GM12865 (cell line): ENCODE measurements at places on chromosomes 11 and 22.
A peak's percentile ranks its signal among the peaks of the same experiment; 100 is the strongest.

DNA sequence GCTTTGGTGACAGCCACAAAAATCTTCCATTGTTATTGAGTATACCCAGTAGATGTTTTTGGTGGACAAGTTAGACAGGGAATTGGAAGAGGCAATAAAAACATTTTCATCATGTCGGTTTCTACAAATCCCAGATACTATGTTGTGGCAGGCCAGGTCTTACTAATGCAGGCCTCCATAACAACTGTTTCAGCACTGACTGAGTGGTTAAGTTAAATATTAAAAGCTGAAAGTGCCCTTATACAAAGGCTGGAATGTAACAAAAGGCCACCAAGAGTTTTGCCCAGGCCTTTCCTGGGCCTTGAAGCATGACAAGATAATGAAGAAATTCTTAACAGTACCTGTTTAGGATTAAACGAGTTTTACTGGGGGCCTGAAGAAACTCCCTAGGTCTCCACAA, 29.3 kb downstream of the DMC1 start:
- no peak for DNase-seq

DNA sequence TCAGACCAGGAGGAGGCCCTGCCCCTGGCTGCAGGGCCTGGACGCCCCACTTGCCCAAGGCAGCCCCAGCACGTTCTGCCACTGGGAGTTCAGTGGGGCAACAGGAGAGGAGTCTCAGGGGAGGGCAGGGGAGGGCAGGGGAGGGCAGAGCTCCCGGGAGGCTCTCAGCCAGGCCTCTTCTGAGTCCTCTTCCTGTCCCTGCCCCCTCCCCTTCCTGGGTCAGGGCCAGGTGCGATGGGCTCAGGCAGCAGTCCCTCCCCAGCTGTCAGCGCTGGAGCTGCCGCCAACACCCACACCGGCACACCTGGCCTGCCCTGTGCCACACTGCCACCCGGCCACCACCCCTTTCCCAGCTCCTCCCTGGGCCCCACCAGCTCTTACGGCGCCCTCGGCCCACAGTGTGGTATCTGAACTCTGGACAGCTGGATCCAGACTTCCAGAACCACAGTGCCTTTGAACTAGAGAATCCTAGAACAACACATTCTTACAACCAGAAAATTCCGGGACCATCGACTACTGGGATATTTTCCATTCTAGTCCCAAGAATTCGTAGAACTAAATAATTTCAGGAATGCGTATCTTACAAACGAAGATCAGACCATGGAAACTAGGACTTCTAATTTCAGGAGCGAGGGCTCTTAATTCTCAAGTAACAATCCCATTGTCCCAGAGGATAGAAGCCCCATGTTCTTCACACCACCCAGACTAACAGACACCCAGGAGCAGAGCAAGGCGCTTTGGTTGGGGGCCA, 21.8 kb downstream of the RPL3 start:
- DNase-seq: peak; percentile 44

GRCh38 chr11:12189543-12190235, 79.3 kb downstream of the MICAL2 start:
- peak; percentile 17 for DNase-seq

- peak; percentile 66 for DNase-seq
These were observed 15.7 kb downstream of the CRTAM start for GRCh38 chr11:122853971-122854446.

GRCh38 chr11:36438126-36438525, 71.9 kb downstream of the TRAF6 start:
- DNase-seq: no peak

- no peak for DNase-seq
These were observed 125.4 kb downstream of the CCDC34 start for GRCh38 chr11:27237643-27238042.

GRCh38 chr11:93432247-93432646, 101.7 kb downstream of the DEUP1 start:
- no peak for DNase-seq

GRCh38 chr11:71500601-71501021, 26.5 kb upstream of the KRTAP5-7 start:
- DNase-seq: no peak

GRCh38 chr22:30481711-30482110, 9.9 kb upstream of the SEC14L3 start:
- DNase-seq: no peak

DNA sequence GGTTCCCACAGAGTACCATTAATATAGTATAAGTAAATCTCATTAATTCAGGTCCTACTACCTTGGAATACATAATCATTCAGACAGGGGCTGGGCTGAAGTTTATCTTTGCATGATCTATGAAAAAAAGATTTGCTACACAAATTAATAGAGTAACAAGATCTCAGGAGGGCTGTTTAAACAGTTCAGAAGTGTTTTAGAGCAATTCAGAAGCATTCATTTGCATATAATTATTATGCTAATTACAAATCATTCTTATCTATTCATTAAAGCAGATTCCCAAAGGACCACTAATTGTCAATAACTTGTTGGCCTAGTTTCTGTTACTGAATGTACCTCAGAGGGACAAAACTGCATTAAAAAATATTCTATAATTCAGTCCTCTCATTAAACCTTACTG, 40.5 kb downstream of the PITPNB start:
- DNase-seq: no peak

GRCh38 chr11:4025967-4026324, 68.7 kb upstream of the RRM1 start:
- no peak for DNase-seq

GRCh38 chr22:20116951-20117632, at the start of gene TRMT2A:
Gene TRMT2A, minus strand, starts transcription at chr22:20117226. Its CDS starts 320 bp downstream, at chr22:20116906.
- peak; percentile 99 for DNase-seq

- DNase-seq: no peak
These were observed 9.1 kb downstream of the GAL3ST1 start for GRCh38 chr22:30565341-30565740.

DNA sequence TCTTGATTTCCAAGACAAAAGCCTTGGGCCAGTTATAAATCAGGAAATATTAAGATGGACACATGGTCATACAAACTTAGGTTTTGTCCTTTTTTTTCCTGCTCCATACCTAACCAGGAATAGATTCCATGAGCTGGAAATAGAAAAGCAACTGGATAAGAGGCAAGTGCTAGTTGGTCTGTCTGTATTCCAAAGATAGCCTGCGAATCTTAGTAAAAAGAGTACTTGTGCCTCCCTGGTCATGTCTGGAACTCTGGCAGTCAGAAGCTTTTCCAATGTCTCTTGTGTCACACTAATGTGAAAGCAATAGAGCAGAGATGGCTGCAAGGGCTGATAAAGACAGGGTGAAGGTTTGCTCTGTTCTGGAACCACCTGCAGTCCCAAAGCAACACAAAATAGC, 590.2 kb upstream of the ANO5 start:
- no peak for DNase-seq

GRCh38 chr22:31748490-31748889, 1.4 kb downstream of the PRR14L start:
- DNase-seq: peak; percentile 33

- no peak for DNase-seq
These were observed at the start of gene ALX4 for GRCh38 chr11:44309478-44310205. Gene ALX4, minus strand, starts transcription at chr11:44310139. Its CDS starts 77 bp downstream, at chr11:44310062.

DNA sequence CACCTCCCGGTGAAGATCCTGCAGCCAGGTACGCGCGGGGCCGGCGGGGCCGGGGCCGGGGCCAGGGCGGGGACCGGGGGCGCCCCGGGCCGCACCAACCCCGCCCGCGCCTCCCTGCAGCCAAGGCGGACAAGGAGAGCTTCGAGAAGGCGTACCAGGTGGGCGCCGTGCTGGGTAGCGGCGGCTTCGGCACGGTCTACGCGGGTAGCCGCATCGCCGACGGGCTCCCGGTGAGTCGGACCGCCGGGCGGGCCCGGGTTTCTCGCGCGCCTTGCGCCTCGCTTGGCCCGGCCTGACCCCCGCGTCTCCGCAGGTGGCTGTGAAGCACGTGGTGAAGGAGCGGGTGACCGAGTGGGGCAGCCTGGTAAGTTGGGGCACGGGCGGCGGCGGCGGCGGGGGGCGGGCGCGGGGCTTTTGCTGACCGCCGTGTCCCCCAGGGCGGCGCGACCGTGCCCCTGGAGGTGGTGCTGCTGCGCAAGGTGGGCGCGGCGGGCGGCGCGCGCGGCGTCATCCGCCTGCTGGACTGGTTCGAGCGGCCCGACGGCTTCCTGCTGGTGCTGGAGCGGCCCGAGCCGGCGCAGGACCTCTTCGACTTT, 531 bp downstream of the PIM3 start:
- DNase-seq: peak; percentile 75

DNA sequence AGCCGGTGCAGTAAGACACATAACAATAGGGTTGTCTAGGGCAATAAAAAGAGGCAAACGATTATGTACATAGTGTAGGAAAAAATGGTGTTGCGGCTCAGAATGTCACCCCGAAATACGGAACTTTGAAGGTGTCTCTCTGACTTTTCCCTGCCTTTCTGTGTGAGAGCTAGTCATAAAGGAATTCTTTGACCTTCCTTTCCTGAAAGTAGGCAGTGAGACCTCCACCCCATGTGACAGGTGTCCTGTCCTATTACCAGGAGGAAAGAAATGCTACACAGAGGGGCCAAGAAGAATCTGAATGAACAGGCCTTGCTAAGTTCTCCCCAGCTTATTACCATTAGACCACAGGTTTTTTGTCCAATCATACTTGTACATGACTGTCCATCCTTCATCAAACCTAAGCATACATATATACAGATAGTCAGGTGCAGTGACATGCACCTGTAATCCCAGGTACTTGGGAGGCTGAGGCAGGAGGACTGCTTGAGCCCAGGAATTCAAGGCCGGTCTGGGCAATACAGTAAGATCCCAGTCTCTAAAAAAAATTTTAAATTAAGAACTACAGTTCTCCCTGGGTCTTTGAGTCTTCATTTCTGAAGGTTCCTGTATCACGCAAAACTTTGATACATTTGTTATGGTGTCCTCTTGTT, 16.1 kb upstream of the TOP3B start:
- no peak for DNase-seq

DNA sequence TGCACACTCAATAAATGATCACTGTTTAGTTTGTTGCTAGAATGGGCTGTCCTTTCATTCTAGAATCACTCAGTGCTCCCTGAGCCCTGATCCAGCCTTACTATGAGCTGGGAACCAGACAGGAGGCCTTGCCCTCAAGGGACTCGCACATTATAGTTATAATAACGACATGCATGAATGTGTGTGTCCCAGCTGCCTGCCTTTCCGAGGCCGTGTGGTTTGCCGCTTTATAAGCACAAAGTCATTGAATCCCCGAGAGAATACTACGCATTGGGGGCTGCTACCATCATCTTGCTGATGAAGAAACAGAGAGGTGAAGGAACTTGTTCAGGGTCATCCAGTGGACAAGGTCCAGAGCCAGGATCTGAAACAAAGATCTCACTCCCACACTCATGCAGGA, 75.7 kb downstream of the NFAM1 start:
- peak; percentile 56 for DNase-seq

DNA sequence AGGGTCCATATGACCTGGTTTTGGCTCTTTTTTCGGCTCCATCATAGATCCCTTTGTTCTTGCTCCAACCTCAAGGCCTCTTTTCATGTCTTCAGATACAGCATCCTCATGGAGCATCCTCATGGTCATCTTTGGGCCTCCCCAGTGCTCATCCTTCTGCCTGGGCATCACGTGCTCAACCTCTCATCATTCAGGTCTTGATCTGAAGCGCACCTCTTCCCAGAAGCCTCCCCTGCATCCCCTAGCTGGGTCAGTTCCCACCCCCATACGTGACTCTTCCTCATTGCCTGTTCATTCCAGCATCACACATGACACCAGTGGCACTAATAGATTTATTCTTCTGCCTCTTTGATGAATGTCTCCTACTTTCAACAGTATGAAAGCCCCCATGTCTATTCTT, 192.2 kb downstream of the MIAT start:
- no peak for DNase-seq

- DNase-seq: no peak
These were observed 23.8 kb downstream of the RHBDD3 start for GRCh38 chr22:29243874-29244446.

DNA sequence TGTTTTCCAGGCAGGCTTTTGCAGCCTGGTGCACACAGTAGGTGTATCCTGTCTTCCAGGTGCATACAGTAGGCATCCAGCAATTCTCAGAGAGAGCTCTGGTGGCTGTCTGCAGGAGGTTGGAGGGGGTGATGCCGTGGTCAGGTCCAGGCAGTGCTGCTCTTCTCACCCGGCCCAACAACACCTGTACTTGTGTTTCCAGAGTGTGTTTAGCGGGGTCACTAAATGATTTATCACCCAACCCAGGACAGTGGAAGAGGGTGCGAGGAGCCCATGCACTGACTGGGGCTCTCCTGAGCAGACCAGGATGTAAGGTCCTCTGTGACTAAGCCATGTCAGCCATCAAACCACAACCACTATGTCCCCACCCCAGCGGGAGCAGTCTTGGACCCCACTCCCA, 18.6 kb upstream of the FGF3 start:
- peak; percentile 18 for DNase-seq

DNA sequence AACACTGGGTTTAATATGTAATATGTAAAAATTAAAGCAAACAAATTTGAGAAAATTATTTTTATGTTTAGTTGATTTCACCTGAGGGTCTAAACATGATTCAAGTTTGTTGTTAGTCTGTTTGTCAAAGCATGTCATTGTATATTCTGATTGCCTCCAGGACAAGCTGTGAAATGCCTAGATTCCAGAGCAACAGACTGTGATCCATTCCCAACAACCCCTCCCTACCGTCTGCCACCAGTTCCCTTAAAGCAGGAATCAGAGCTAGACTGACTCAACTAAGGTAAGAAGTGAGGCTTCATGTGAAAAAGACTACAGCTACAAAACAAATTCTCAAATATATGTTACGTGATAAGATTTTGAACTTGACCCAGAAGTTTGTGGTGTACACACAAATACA, 304.2 kb downstream of the RAB38 start:
- DNase-seq: no peak

- DNase-seq: no peak
These were observed 203.6 kb upstream of the CHORDC1 start for GRCh38 chr11:90426442-90426841.

DNA sequence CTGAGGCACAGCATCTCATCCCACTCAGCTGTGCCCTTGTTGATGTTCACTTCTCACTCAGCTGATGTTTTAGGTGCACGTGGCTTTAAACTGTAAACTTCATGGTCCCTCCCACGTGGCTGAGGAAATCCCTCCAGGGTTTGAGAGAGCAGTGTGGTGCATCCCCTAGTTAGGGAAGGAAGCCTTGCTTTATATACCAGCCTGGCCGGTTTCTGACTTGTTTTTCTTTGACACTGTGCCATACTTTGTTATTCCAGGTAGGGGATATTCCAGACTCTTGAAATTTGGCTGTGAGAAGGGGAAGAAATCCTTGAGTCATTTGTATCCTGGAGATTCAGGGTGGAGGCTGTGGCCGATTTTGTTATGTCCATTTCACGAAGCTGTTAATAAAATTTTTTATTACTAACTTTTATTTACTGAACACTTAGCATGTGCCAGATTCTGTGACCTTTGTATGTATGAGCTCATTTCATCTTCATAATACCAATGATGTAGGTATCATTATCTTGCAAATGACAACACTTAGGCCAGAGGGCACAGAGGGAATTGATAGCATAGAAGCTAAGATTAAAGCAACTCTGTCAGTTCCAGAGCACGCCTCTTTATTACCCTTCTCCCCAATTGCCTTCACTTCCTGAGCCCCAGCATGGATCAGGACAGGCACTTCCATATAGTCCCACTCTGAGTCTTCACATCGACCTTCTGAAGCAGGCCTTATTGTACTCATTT, 116.6 kb downstream of the NAV2 start:
- peak; percentile 5 for DNase-seq
